NCI-H510A treated with DMSO at 0.1 percent for 48 hours (cell line): ENCODE measurements at places on chromosomes 7 and 10.
A peak's percentile ranks its signal among the peaks of the same experiment; 100 is the strongest.

GRCh38 chr7:5333121-5334045, 50.6 kb downstream of the SLC29A4 start:
- no peak for DNase-seq

DNA sequence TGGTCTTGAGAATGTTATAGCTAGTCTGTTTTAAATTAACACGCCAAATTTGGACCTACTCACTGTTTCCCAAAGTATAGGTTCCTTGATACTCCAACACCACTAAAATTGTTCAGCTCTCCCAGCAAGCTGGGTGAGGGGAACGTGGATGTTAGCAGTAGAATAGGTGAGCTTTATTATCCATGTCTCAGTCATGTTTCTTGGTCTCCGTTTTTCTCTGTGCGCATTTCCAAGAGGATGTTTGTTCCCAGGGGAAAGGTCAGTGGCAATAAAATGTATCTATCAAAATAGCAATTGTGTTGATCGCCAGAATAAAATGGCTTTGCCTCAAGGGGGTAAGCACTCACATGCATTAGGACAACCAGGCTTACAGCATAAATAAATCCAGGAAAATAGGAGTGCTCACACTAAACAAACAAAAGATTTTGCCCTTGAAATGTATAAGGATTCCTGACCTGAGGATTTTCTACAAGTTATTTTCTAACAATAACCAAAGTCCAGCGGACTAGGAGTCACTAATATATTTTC, 187.0 kb upstream of the C7orf33 start:
- DNase-seq: no peak

GRCh38 chr7:106175507-106175906, 63.4 kb upstream of the SYPL1 start:
- DNase-seq: no peak

DNA sequence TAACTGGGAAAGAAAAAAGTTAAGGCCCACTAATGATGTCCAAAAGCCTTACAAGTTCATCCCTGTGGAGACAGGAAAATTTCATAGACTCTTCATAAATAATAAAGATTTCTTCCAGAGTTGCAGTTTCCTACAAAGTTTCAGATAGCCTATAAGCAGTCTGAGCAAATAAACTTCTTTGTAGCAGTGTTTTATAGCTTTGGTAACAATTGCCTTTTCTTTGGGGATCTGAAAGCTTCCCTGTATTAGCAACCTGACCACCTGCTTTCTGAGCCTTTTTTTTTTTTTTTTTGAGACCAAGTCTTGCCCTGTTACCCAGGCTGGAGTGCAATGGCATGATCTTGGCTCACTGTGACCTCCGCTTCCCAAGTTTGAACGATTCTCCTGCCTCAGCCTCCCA, 150.0 kb downstream of the NRBF2 start:
- DNase-seq: no peak

DNA sequence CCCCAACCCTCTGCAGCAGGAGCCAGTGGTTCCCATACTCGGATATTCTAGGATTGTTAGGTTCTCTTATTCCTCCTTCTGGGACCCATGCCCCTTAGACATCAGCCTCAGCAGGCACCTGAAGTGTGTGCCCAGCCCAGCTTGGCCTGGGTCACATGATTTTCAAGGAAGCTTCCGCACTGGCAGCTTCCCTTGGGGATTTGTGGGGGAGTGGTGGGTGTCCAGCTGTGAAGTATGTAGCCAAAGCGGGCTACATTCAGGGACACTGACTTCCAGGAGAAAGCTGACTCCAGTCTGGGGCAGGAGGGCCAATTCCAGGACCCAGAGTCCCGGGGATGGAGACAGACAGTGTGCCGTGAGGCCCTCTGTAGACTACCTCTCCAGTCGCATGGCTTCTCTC, 1.3 kb downstream of the LDB1 start:
- no peak for DNase-seq

GRCh38 chr10:50271564-50272250, 20.4 kb upstream of the ASAH2 start:
- no peak for DNase-seq

DNA sequence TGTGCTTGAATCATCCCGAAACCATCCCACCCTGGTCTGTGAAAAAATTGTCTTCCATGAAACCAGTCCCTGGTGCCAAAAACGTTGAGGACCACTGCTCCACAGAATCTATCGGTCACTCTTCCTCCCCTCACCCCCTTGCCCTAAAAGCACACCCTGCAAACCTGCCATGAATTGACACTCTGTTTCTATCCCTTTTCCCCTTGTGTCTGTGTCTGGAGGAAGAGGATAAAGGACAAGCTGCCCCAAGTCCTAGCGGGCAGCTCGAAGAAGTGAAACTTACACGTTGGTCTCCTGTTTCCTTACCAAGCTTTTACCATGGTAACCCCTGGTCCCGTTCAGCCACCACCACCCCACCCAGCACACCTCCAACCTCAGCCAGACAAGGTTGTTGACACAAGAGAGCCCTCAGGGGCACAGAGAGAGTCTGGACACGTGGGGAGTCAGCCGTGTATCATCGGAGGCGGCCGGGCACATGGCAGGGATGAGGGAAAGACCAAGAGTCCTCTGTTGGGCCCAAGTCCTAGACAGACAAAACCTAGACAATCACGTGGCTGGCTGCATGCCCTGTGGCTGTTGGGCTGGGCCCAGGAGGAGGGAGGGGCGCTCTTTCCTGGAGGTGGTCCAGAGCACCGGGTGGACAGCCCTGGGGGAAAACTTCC, 784 bp upstream of the SERPINE1 start:
- no peak for DNase-seq

DNA sequence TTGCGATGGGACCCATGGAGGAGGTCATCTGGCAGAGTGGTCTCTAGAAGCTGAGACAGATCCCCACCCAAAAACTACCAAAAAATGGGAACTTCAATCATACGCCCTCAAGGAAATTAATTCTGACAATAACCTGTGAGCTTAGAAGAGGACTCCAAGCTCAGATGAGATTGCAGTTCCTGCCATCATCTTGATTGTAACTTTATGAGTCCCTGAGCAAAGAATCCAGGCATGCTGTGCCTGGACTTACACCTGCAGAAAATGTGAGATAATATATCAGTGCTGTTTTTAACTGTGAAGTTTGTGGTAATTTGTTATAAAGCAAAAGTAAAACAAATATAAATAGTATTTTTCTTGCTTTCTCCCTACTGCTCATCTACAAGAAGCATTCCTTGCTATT, 299.6 kb upstream of the MBL2 start:
- DNase-seq: no peak

GRCh38 chr10:74612195-74612594, 214.2 kb upstream of the KAT6B start:
- no peak for DNase-seq

DNA sequence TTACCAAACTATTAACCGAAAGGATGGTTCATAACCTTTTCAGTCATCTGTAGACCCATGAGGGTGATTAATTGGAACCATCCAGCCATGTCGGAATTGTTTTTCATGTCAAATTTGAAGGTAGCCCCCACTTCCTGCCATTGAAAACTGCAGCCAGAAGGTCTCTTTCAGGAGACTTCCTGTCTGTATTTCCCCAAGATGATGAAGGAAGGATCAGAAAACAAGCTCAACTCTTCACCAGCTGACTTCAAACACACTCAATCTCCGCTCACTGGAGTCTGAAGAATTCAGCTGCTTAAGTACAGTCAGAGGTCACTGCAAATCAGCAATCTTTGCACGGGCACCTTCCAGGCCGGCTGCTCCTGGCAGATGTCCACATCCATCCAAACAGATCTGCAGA, 291.7 kb upstream of the NPVF start:
- no peak for DNase-seq

DNA sequence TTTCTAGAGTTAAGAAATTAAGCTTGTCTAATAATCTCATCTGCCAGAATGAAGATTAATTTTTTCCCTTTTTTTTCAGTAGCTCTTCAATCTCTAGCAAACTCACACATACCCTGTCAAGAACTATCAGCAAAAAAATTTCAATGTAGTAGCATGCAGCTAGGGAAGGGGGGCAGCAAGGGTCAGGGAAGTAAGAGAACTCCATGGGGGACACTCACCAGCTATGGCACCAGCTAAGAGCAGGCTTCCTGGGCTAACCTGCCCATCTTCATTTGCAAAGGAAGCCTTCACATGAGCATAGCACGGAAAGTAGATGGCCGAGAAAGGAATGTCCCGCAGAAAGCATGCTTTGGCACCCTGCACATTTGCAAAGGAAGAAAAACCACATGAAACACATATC, 190.4 kb downstream of the SLC25A13 start:
- no peak for DNase-seq

- DNase-seq: peak; percentile 15
Observed at GRCh38 chr10:102281102-102281487, 35.8 kb downstream of the GBF1 start.

DNA sequence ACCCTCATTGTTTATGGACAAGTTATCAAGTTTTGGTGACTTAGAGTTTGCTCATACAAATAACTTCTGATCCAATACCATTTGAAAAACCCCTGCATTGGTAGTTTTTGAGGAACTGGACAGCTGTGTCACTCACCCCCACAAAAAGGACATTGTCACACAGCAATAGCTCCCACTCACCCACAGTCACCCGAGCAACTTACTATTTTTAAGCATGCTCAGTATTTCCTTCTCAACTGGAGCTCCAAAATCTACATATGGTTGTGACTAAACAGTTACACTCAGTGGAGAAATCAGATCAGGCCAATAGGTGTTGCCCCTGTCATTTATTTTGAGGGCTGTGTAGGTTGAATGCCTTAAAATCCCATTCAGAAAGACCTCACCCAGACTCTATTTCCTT, 165.2 kb upstream of the AUTS2 start:
- DNase-seq: no peak

- no peak for DNase-seq
Observed at GRCh38 chr7:158080899-158081445, 506.7 kb downstream of the PTPRN2 start.

- no peak for DNase-seq
Observed at GRCh38 chr7:37495574-37496184, 47.0 kb upstream of the ELMO1 start.

DNA sequence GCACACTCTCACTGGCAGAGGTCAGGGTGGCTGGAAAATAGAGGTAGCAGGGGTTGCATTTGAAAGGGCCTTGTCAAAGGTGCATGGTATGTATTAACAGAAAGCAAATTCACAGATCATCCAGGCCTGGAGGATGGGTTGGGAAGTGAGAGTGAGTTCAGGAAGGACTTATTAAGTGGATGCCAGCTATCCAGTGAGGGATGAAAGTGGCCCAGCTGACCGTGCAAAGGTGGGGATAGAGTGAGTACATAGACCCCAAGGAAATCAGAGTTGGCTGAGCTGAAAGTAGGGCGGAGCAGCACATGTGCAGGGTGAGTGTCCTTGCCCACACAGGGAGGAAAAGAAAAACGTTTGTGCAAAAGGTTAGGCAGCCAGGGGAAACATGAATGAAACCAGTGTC, 58.1 kb downstream of the HECW1 start:
- DNase-seq: no peak

GRCh38 chr10:33776419-33777070, 442.1 kb upstream of the NRP1 start:
- DNase-seq: no peak

DNA sequence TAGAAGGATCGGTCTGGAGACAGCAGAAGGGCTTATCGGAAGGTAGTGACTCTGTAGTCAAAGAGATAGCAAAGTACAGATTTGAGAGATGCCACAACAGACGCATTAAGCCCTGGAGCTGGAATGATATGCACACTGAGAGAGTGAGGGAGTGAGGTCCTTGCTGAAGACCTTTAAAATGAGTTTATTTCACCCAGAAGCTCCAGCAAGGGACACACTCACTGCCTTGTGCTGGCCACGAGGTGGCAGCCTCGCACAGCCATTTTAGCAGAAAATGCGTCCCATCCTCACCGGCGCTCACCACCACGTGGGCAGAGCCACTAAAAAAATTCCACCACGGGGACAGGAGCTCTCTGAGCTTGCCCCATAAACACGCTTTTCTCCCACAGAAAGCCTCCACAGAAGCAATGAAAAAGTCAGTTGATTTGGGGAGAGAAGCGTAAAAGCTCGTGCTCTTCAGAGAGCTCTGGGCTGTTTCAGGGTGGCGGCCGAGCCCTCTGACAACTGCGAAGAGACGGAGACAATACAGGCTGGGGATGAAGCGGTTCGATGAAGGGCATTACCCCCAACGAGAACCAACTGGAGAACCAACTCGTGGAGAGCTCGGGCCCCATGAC, 163.0 kb upstream of the KLF14 start:
- no peak for DNase-seq

GRCh38 chr7:135233570-135233969, at the start of gene STRA8:
Gene STRA8 (plus strand): TSS chr7:135233838. CDS start chr7:135240525, 6,687 bp downstream.
- no peak for DNase-seq

GRCh38 chr10:26860102-26860442, 686 bp downstream of the ABI1 start:
- peak; percentile 35 for DNase-seq

DNA sequence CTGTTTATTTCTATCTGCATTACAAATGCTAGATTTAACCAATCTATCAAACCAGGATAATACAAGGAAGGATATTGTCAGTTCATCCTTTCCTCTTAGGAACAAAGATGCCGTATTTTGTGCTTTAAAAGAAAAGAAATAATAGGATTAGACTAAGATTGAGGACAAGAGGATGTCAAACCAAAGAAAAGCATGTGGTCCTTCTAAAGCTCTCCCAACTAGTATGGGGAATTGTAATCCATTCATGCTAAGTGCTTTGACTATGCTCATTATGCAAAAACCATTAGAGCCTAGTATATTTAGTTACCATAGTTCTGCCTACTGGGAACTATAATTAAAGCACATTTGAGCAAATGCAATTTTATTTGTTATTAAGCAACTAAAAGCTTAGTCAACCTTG, 280.2 kb downstream of the GRM8 start:
- DNase-seq: no peak

DNA sequence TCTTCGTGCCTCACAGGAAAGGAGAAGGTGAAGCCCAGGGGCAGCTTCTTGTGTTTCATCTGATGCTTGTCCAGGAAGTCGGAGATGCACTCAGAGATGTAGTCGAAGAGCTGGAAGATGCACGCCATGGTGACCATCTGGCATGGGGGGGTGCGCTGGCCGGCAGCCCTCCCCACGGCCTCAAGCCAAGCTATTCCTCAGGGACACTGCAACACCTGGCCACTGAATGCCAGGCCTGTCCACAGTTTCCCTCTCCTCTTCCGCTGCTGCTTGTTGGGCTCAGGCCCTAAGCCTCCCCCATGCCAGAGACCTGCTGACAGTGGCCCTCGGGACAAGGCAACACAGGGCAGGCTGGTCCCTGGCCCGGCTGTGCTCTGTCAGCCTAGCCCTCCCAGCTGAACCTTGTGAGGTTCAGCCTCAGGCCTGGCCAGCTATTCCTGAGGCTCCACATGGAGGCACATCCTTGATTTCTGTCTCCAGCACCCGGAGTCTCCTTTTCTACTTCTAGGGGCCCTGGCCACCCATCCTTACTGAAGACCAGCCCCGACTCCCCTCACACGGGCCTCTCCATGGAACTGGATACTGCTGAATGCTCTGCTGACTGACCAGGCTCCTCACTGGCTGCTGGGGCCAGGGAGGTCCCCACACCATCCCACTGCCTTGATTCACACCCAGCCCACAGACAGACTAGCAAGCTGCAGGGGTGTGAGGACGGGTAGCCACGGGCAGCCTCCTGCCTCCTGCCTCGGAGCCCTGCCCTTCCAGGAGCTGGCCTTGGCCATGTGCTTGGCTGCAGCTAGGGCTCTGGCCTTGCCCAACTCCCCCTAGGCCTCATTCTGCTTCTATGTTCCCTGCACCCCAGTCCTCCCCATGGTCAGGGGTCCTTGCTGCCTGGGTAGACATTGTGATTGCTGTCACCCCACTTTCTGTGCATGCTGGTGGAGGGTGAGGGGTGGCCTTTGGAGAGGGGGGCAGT, 10.1 kb upstream of the MYL7 start:
- no peak for DNase-seq
